Caudate nucleus (tissue), 63 donors: ENCODE measurements at places on chromosomes 13 and 19.

- no peak for DNase-seq
Measured at GRCh38 chr19:35349614-35350521, 2.2 kb downstream of the FFAR1 start.

GRCh38 chr13:22517544-22517943, 663.2 kb upstream of the SGCG start:
- DNase-seq: no peak

GRCh38 chr13:112363867-112364528, 12.2 kb upstream of the SPACA7 start:
- no peak for DNase-seq

DNA sequence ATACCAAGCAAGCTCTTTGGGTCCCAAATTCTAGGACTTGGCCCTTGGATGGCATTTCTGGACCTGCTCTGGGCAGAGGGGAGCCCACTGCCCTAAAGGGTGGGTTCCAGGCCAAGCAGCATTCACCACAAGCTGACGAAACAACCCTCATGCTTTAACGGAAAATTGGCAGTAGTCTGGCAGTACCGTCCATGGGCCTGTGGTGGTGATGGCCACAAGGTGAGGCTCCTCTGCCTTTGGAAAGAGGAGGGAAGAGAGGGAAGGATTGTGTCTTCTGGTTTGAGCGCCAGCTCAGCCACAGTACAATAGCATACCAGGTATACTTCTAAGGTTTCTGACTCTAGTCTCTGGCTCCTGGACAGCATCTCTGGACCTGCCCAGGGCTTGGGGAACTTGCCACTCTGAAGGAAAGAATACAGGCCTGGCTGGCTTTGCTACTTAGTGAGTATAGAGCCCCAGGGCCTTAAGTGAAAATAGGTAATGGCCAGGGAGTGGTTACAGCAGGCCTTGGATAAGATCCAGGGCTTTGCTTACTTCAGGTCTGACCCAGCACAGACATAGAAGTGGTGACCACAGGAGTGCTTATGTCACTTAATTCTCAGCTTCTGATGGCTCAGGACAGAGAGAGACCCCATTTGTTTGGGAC, 595.5 kb downstream of the LMO7 start:
- DNase-seq: no peak

DNA sequence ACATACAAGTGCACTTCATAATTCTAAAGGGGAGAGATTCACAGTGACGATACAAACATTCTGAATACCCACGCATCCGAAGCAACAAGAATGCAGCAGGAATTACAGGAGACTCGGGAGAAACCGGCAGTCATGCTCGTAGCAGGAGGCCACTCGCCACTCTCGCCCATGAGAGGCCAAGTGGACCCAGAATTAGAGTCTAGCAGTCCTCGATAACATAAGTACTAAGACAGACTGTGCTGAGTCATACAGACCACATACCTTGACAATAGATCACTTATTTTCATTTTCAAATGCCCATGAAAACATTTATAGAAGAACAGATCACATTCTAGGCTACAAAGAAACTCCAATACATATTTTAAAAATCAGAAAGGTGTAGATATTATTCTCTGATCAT, 299.1 kb upstream of the TSHZ3 start:
- DNase-seq: no peak

- DNase-seq: no peak
Measured at GRCh38 chr13:22425087-22425486, 754.2 kb downstream of the FGF9 start.

DNA sequence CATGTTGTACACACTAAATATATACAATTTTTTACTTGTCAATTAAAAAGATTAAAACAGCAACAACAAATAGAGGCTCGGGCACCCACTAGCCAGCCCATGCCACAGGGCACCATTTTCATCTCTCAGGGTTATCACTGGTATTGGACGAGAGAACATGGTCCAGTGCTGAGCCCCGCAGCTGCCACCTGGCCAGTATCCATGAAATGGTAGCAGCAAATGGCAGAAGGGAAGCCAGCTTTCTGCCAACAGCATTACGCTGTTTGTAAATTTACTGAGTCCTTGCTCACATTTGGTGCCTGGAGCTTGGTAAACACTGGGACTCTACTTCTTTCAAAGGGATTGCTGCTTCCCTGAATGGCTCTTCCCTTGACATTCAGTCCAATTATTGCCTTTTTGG, 87.9 kb upstream of the WASF3 start:
- no peak for DNase-seq

DNA sequence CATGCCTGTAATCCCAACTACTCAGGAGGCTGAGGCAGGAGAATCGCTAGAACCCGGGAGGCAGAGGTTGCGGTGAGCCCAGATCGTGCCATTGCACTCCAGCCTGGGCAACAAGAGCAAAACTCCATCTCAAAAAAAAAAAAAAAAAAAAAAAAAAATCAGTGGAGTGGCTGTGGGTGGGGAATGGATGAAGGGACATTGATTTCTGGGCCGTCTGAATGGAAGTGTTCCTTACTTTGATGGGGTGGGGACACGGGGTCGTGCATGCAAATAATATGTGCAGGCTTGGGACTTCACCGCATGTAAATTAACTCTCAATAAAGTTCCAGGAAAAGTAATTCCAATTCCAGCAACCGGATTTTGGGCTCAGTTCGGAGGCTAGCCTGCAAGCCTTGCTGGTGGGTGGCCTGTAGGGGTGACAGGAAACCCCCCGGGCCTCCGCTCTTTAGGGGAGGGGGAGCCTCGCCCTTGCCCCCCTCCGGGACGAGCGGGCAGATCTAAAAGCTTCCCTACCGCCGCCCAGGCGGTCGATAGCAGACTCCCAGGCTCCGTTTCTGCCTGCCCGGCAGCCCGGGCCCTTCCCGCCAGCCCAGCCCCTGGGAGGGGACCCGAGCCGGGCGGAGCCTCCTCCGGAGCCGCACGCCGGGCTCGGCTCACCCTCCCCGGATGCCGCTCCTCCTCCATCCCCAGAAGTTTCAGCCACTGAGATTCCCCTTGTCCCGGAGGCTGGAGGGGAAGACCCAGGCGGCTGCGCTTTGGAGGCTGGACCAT, 48.0 kb upstream of the ADGRE5 start:
- DNase-seq: no peak

DNA sequence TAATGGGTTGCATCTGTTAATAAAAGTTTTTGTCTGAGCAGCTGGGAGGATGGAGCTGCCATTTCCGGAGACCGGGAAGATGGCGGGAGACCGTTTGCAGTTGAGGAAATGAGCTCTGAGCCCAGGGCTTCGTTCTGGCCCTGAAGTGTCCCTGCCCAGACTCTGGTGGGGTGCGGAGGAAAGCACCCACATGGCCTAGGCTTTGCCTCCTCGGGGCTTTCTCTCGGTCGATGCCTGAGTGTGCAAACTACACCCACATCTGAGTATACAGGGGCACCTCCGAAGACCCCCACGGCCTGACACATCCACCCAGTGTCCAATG, 15.6 kb upstream of the NANOS3 start:
- DNase-seq: no peak

DNA sequence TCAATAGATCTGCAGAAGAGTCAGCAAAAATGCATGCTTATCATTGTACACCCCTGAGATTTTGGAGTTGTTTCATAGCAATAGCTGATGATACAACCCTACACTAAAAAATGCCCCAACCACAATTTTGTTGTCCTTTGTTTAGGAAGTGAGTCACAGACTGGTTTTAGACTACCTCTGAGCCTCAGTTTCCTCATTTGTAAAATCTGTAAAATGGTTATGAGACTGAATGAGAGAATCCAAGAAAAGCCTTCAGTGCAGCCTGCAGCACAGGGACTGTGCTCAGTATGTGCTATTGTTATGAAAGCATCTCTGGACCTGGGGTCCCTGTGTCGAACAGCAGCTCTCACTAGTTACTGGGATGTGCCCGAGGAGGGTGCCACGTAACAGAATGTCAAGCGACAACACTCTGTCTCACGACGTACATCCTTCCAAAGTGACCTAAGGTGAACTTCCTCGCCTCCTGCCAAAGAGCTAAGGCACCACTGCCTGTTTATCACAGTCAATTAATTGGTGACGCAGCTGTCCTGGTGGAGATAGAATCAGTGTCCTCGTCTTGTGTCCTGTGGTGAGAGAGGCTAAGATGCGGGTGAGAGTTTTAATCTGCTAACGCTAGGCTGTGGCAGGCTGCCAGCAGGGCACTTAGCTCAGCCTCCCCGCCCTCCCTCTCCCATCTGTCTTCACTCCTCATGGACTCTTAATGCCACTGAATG, 18.1 kb downstream of the DHRS12 start:
- DNase-seq: no peak

DNA sequence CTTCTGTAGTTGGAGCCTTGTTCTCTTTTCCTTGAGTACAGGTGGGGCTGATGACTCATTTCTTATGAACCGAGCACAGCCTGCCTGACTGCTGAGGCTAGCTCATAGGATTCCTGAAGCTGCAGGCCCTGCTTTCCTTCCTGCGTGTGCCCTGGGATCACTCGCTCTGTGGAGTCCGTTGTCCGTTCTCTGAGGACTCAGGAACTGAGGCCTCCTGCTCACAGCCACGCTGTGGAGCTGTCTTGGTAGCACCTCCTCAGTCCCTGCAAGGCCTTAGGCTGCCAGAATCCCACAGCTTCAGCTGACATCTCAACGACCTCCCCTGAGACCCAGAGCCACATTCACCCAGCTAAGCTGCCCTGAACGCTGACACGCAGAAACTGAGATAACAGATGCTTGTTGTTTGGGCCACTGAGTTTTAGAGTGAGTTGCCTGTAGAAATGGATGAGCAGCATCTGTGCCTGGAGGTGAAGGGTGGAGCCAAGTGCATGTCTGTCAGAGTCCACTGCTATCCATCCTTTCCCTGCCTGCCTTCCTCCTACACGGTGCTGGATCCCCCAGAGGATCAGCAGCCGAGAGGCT, 72.9 kb downstream of the ARHGEF7 start:
- no peak for DNase-seq

DNA sequence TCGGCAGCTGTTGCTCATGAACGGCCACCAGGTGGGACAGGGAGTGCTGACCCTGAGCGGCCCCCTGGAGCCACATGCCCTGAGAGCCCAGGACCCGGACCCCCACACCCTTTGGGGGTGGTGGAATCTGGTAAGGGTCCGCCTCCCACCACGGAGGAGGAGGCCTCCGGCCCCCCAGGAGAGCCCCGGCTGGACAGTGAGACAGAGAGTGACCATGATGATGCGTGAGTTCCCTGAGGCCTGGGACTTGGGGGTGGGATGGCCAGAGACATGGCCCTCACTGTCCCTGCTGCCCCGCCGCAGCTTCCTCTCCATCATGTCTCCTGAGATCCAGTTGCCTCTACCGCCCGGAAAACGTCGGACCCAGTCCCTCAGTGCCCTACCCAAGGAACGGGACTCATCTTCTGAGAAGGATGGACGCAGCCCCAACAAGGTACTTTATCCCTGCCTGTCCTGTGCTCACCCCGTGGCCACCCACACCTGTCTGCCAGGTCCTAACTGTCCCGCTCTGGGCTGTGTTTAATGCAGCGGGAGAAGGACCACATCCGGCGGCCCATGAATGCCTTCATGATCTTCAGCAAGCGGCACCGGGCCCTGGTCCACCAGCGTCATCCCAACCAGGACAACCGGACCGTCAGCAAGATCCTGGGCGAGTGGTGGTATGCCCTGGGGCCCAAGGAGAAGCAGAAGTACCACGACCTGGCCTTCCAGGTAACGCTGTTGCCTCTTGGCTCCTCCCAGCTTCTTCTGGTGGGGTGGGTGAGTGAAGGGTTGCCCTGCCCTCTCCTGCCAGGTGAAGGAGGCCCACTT, 14.7 kb upstream of the PRR19 start:
- no peak for DNase-seq

- DNase-seq: no peak
Measured at GRCh38 chr19:43316591-43317319, 36.7 kb upstream of the CD177 start.

DNA sequence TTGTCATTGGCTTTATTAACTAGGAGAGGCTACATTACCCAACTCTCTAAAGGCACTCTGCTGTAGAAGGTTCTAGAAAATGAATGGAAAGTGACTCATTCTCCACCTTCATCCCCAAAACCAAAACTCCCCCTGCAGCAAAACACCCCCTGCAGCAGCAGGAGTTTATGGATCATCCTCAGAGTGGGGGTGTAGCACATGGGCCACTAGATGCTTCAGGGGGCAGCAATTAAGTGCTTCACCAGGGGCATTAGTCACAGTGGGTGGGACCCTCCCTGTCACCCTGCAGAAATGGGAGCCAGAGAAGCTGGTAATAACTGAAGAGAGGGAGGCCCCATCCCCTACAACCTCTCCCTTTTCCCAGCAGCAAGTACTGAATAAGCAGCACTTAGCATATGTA, 64.5 kb upstream of the MED4 start:
- DNase-seq: no peak

GRCh38 chr13:28137596-28137995, 749 bp upstream of the PAN3 start:
- DNase-seq: no peak

DNA sequence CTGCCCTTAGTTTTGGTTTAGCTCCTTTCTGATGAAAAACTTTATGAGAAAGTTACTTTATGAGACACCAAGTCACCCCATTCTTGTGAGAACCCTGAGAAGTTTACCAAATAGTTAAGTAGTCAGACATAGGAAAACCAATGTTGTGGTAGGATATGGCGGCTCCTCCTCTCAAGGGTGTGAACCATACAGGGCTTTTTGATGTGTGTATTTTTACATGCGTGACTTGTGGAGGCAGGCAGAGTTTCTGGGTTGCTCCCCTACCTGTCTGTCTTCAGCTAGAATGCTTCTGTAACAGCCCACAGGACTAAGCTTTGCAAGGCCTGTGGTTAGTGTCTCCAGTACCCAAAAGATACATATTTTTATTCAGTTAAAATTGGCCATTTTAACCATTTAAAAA, 18.3 kb downstream of the UBAC2 start:
- no peak for DNase-seq

GRCh38 chr13:109211616-109212015, 574.8 kb downstream of the IRS2 start:
- no peak for DNase-seq

DNA sequence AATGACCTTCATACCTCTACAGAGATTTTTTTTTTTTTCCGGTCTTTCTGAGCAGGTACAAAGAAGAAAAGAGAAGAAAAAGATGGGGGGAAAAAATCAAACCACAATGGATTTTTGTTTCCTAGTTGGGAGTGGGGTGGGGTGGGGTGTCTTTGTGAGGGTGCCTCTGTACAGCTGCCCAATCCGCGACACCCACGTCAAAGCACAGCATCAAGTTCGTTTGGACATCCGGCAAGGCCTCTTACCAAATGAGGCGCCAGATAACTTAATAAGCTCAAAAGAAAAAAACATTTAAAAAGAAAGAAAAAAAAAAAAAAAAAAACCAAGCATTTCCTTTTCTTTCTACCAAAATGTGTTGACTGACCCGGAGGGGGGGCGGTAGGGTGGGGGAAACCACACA, 70.3 kb upstream of the NFIC start:
- DNase-seq: no peak
